ENCODE measurements at places on chromosomes 4 and X.

DNA sequence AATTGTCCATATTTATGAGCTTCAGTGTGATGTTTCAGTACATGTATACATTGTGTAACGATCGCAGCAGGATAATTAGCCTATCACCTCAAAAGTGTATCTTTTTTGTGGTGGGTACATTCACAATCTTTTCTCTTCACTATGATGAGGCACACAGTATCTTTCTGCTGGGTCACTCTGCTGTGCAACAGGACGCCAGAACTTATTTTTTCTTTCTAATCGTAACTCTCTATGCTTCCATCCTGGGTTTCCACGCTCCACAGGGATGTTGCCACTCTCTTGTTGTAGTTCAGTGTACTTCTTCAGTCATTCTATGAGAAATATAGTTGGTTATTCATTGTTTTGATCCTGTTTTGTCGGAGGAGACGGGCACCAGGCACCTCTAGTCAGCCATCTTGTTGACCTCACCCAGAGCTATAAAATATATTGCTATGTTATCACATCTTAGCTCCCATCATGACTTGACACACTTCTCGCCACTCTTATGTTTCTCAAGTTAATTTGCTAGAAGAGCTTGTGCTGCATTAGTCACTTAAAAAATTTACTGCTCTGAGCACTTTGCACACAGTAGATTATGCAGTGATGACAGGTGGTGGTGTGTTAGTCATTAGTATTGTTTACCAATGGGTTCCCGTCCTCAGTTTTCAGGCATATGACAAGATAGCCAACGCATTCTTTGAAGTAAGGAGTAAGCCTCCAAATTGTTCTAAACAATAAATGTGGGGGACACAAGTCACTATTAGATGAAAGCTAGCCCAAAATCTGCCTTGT is 1002.7 kb upstream of the PCDH7 start:
- DNase-seq = no peak

GRCh38 chr4:150224896-150225591 is 146.8 kb downstream of the DCLK2 start:
- no peak for DNase-seq

DNA sequence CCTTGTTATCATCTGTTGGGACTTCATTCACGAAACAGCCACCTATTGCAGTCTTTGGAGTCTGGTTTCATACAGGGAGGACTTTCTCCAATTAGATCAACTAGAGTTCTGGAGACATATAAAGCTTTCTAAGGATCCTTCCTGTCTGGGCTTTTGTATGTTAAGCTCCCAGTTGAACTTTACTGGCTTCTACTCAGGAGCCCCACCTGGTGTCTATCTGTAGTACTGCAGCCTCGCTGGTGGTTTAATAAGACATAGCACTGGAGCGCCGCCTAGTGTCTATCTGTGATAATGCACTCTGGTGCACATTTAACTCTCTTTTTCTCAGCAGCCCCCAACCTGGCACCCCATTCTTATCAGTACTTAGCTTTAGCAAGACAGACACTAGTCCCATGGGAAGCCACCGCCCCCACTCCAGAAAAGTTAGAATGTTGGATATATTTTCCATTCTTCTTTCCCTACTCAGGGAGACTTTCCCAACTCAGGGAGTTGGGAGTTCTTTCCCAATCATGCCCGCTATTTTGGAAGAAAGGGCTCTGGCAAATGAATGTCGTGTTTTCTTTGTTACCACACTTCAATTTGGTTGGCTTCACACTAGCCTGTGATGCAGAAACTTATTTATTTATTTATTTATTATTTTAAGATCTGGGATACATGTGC is 36.9 kb upstream of the SYTL4 start:
- DNase-seq = peak; percentile 89

DNA sequence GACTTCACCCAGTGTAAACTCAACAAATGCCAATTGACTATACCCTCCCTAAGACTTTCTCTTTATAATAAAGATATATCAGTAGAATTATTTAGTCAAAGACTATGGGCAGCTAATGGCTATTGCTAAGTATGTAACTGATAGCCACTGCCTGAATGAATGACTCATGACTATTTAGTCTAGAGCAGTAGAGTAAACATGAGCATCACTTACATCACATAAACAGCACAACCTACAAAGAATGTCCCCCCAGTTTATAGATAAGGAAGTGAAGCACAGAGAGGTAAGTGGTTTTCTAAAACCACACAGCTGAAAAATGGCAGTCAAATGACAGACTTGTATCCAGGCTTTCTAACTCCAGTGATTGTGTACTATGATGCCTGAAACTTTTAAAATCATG is 507.0 kb downstream of the PPARGC1A start:
- DNase-seq = no peak

DNA sequence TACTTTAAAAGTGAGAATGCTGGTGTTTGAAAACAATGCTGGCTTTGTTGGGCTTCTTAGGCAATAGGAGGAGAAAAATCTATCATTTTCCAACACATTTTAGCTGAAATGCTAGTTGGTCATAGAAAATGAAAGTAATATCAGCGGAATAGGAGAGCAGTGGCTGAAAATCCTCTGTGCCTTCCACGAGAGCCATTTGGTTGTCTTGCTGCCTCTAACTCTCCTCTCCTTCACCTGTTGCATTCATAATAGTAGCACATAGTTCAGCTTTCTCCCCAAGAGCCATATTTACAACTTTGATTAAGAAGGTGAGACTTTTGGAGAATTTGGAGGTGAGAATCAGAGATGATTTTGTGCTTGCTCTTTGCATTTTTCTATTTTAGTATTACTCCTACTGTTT is 849.4 kb upstream of the FTHL17 start:
- no peak for DNase-seq

DNA sequence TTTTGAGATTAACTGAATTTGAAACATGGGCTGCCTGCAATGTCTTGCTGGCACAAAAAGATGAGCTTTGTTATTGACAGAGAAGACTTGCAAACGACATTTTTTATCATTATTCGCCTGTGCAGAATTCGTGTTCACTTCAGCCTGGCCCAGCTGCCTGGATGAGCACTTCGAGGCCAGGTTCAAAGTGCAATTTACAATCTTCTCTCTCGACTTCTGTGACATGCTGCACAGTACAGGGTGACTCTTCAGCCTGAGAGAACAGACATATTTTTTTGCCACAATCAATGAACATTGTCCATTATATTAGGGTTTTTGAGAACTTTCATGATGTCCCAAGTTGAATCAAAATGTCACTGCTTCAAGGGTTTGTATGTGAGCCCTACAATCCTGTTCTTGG is 616.5 kb downstream of the SMARCA1 start:
- DNase-seq = no peak

- DNase-seq = no peak
These were observed 14.2 kb upstream of the HERC5 start for GRCh38 chr4:88442689-88443191.
